ENCODE measurements at places on chromosomes 5 and 9.

- DNase-seq, result no peak
These were observed 52.2 kb downstream of the ZCCHC7 start for GRCh38 chr9:37172557-37172956.

GRCh38 chr5:168974082-168974481 lies 326.9 kb downstream of the SLIT3 start:
- no peak for DNase-seq

- no peak for DNase-seq
These were observed 10.8 kb downstream of the FBXO38 start for GRCh38 chr5:148394587-148395019.

GRCh38 chr9:16729651-16730050 lies 140.8 kb downstream of the BNC2 start:
- no peak for DNase-seq
